ENCODE measurements at places on chromosomes 11 and 22.
A peak's percentile ranks its signal among the peaks of the same experiment; 100 is the strongest.

- peak; percentile 41 for DNase-seq
Measured at GRCh38 chr11:121418625-121419114, 33.4 kb upstream of the SORL1 start.

DNA sequence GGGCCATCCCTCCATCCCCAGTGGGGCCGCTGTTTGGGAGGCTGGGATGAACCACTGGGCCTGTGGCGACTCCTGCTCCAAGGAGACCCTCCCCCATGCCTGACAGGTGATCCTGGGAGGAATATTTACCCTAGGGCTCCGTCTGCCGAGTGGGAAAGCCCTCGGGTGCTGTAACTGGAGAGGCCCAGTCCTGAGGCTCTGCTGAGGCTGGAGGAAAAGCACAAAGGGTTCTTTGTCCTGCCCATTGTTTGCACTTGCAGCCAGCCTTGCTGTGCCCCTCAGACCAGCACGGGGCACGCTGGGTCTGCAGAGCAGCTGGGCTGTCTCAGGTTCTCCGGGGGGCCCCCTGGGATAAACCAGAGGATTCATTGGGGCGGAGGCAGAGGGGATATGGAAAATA is 321.1 kb downstream of the MN1 start:
- no peak for DNase-seq

GRCh38 chr11:116576526-116576925 is 196.3 kb downstream of the BUD13 start:
- DNase-seq: no peak

- DNase-seq: no peak
Measured at GRCh38 chr11:30938171-30938570, 352.0 kb upstream of the MPPED2 start.

DNA sequence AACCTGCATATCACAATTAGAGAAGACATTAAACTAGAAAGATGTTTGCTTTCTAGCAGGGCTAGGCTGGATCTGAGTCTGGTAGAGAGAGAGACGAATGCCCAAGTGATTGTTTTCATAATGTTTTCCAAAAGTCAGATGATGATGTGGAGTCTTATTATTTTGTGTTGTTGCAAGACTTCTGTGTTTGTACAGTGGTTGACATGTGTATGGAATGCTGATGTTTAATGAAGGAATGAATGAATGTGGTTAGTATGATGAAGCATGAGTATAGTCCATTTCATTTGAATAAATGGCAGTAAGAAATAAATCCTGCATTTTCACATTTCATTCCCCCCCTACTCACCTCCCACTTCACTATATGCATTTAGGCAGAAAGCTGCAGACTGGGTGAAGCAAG is 69.6 kb downstream of the PPP2R1B start:
- DNase-seq: no peak

DNA sequence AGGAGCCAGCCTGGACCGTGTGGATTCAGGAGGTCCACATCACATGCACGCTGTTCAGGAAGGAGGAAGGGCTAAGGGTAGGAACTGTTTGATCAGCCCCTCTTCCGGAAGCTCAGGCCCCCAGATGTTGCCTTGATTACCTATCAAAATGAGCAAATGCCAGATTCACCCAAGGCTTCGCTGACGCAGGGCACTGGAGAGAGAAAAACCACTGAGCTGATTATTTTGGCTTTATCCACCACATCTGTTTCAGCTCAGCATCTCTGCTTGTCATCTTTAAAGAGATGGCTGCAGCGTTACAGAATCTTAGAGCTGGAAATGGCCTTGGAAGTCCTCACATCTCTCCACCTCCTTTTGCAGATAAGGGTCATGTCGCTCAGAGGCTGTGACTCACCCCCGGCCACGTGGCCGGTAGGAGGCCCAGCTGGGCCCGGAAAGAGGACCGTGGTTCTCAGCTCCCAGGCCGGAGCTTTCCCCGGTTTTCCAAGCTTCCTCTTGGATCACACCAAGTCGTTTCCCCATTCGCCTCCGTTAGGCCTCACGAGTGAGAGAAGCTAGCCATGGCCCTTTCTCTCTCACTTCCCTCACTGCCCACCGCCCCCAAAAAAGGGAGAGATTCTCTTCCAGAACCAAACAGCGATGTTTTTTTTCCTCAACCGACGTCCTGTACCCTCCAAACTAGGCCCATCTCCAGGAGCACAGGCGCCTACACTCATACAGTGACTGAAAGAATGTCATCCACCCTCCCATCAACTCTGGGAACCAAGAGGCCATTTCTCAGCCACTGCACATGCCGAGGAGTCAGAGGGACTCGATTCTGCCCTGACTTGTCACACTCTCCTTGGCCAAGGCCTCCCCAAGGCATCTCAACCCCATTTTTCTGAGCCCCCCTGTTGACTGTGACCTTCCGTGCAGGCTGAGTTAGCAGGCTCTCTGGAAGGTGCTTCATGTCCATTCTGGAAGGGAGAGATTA is 37.6 kb downstream of the LIF start:
- DNase-seq: peak; percentile 43

DNA sequence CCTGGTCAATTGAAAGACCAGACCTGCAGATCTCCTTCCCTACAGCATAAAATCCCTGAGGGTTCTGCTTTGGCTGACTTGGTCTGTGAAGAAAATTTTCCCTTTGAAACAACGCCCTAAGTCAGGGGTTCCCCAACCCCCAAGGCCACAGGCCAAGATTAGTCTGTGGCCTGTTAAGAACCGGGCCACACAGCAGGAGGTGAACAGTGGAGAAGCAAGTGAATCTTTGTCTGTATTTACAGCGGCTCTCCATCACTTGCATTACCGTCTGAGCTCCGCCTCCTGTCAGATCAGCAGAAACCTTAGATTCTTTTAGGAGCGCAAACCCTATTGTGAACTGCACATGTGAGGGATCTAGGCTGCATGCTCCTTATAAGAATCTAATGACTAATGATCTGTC is 38.2 kb downstream of the CCDC83 start:
- no peak for DNase-seq

GRCh38 chr11:84061726-84062125 is 775.6 kb upstream of the CCDC90B start:
- no peak for DNase-seq

DNA sequence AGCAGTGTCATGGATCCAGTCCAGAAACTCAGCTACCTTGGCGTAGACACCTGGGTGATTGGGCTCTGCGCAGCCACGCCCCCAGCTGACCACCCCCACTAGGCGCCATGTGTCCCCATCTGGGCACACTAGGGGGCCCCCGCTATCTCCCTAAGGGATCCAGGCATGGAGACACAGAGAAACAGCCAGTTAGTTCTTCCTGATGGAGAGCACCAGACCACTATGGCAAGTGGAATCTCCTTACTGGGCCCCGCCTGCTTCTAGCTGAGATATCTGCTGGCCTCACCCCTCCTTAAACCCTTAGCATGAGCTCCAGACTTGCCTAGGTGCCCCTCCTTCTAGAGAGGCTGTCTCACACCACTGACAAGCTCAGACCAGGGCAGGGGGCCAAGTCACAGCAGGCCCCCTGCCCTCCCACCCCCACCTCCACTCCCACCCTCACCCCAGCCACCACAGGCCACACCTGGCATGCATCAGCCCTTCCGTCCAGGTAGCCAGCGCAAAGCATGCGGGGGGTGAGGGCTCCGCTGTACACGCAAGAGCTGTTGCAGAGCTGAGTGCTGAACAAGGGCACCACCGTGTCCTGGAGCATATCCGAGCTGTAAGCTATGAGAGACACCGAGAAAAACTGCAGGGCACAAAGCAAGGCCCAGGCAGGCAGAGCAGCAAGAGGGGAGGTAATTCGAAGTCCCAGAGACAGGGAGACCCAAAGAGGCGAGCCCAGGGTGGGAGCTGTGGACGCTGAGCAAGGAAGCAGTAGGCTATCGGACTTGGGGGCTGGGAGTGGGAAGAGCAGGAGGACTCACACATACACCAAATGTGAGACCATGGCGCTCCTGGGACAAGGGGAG is 16.1 kb downstream of the TMPRSS5 start:
- no peak for DNase-seq

- peak; percentile 75 for DNase-seq
Measured at GRCh38 chr22:19178065-19178656, 375 bp downstream of the SLC25A1 start.

DNA sequence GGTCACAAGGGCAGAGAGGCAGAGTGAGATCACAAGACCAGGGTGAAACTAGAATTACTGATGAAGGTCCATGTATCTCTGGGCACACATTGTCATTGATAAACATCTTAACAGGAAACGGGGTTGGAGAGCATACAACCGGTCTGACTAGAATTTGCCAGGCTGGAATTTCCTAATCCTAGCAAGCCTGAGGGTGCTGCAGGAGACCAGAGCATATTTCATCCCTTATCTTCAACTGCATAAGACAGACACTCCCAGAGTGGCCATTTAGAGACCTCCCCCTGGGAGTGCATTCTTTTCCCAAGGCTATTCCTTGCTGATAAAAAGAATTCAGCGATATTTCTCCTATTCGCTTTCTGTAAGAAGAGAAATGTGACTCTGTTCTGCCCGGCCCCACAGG is 84.6 kb upstream of the IZUMO1R start:
- DNase-seq: no peak

GRCh38 chr11:125468852-125469251 is 27.2 kb downstream of the FEZ1 start:
- no peak for DNase-seq

GRCh38 chr22:19499880-19500242 is 20.1 kb downstream of the CDC45 start:
- no peak for DNase-seq

Data from NCI-H82 (cell line).